ENCODE measurements at places on chromosomes 7 and 10.
A peak's percentile ranks its signal among the peaks of the same experiment; 100 is the strongest.

DNA sequence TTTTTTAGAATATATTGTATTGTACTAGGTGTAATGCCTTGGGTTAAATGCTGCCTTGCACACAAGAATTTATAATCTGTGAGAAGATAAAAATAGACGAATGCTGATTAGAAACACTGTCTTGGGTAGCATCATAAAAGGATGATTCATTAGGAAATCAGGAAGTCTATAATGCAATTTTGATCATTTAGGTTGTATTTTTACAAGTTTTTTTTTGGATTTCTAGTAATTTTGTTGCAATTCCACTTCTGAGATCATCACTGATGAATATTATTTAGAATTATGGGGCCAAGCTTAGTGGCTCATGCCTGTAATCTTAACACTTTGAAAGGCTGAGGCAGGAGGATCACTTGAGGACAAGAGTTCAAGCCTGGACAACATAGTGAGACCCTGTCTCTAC is 29.6 kb downstream of the WBP1L start:
- DNase-seq, result no peak

DNA sequence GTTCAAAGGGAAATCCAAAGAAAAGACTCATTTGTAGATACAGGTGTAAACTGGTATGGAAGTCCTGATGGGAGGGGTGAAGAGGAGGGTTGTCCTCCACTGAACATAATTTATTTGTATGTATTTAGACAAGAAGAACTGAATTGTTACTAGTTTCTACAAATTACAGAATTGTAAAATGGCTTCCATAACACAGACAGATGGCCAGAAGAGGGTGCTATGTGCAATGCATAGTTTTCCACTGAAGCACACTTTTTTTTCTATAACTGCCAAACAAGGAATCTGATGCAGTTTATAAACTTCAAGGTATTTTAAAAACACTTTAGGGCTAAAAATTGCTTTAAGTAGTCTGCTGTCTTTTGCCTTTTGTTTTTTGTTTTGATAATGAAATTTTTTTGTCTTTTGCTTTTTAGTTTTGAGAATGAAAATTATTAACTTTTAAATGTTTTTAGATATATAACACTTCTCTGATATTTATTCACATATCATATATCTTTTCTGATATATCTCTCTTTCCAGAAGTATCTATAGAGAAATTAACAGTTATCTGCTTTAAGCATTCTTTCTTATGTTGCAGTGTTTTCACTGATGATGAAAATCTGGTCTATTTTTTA is 58.5 kb downstream of the PHYHIPL start:
- DNase-seq, result peak; percentile 3

DNA sequence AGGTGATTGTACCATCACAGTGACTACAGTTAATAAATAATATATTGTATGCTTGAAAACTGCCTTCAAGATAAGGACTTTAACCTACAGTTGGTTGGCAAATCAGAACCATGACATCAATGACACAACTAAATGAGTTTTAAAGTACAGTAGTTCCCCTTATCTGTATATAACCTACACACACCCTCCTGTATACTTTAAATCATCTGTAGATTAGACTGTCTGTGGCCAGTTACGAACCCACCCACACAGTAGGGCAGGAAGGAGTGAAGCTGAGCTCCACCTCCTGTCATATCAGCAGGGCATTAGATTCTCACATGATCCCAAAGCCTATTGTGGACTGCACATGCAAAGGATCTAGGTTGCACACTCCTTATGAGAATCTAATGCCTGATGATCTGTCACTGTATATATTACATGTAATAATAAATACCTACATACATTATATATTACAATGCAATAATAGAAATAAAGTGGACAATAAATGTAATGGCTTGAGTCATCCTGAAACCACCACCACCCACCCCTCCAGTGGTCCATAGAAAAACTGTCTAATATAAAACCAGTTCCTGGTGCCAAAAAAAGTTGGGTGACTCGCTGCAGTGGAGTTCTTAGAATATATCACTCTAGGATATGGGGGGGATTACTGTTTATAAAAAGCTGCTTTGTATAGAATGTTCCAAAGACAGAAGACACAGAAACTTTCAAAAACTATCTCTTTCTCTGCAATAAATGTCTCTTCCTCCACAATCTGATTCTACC is 5.6 kb downstream of the TPK1 start:
- no peak for DNase-seq

DNA sequence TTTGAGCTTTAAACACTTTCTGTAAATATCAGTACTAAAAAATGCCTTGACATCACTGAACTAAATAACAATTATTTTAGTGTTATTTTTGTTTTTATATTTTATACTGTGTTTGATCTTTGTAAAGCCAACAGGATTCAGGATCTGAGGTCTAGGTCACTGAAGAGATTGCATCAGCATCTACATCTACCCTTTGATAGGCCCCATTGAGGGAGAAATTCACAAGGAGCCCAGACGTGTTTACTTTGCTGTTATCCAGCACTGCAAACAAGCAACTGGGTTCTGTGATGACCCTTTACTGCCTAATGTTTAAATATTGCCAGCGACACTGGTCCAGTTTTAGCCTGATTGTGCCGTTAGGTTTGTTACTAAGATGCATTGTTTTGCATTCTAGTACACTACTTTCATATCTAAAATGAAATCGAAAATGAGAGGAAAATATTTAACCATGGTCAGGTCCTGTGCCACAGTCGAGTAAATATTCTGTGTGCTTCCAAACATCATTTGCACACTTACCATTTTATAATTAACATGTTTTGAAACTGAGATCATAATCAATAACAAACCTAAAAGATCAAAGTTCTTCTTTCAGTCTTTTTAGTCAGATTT is 48.7 kb downstream of the SP8 start:
- DNase-seq, result no peak

DNA sequence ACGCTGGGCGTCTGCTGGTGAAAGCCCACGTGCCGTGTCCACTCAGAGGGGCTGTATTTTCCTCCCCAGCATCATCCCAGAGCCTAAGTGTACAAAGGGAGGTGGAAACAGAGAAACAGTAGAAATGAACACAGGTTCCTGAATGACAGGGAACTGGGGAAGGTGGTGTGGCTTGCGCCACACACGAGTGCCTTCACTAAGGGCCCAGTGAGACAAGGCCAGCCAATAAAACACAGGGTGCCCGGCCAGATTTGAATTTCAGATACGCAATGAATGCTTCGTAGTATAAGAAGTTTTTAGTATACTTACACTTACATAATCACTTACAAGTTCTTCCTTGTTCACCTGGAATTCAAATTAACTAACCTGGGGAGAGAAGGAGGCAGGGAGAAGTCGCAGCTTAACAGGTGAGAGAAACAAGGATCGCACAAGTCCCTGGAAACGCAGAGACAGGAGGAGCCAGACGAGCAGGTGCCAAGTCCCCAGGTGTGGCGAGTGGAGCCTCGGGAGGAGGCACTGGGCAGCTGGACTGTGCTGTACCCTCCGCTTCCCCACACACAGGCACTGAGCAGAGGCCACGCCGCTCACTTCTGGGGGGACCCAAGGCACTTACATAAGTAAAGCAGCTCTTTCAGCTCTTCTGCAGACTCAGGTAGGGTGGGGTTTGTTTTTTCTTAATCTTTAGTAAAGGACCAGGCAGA is 105.2 kb upstream of the MGMT start:
- DNase-seq, result no peak

DNA sequence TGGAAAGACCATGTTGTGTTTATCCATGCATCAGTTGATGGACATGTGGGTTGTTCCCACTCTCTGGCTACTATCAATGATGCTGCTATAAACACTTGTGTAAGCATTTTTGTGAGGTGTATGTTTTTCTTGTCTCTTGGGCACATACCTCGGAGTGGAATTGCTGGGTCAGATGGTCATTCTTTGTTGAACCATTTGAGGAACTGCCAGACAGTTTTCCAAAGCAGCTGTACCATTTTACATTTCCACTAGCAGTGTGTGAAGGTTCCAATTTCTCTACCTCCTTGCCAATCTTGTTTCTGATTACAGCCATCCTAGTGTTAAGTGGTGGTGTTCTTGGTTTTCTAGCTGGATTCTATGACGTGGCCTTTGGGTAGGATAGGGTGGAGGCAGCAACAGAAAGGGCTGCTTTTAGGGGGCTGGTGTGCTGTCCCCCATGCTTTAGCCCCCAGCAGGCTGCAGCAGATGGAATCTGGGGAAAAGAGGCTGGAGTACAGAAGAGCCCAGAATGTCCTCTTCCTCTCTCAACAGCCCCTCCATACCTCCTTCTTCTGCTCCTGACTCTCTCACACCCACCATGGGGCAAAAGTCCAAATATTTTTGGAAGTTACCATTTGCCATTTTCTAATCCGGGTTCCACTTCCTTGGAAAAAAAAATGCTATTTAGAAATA is 352.7 kb downstream of the FRMD4A start:
- DNase-seq, result no peak

GRCh38 chr10:17062955-17063484 is 66.6 kb downstream of the CUBN start:
- DNase-seq, result peak; percentile 79

- no peak for DNase-seq
These were observed 98.8 kb downstream of the COBL start for GRCh38 chr7:51217804-51218203.

GRCh38 chr7:129405527-129405926 is 28.7 kb upstream of the STRIP2 start:
- DNase-seq, result no peak

DNA sequence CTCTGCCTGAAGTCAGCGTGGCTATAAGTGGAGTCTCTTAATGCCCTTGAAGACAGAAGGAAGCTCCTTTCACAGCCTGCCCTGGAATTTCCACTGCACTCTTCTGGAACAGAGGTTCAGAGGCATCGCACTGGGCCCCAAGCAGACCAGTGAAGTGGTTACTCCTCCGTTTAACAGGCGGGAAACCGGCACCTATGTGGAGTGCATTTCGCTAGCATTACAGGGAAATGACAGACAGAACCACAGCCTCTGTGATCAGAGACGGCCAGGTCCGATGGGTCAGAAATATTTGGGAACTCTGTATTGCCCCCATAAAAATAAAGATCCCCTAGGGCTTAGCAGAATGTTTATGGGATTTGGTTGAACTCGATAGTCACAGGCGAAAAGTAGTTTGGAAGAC is 406.9 kb upstream of the PRKCQ start:
- no peak for DNase-seq

- DNase-seq, result no peak
These were observed 320.3 kb downstream of the SFMBT2 start for GRCh38 chr10:7090529-7090928.

DNA sequence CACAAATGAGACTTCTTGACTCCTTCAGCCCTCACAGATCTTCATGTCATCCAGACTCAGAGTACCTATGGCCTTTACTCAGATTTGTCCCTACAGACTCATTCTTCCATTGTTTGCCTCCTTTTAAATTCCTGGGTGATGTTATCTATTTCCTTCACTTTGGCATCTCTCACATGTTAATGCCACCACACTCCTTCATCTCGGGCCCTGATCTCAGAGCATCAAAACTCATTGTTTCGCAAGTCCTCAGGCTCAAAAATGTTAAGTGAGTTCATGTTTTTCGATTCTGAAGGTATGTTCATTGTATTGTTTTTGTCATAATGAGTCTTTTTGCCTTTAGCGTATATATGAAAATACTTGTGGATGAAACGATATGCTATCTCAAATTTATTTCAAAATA is 62.3 kb upstream of the AHR start:
- no peak for DNase-seq

GRCh38 chr7:96663457-96663856 is 46.2 kb downstream of the SEM1 start:
- no peak for DNase-seq

DNA sequence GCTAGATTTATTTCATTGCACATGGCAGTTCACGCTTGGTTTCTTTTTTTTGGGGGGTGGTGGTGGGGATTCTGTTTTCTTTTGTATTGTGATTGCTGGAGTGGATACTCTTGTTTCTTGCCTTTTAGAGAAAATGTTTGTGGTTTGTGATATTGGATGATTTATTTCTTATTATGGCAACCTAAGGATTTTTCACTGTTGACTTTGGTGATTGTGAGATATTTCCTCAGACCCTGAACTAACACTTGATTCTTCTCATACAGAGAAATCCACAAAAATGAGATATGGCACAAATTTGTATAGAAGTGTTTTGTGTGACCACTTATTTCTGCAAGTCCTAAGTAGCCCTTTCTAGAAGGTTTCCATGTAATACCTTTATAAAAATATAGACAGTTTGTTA is 871.1 kb downstream of the LRMDA start:
- DNase-seq, result no peak

- DNase-seq, result no peak
These were observed 7.0 kb upstream of the EVX1 start for GRCh38 chr7:27235387-27236311.

DNA sequence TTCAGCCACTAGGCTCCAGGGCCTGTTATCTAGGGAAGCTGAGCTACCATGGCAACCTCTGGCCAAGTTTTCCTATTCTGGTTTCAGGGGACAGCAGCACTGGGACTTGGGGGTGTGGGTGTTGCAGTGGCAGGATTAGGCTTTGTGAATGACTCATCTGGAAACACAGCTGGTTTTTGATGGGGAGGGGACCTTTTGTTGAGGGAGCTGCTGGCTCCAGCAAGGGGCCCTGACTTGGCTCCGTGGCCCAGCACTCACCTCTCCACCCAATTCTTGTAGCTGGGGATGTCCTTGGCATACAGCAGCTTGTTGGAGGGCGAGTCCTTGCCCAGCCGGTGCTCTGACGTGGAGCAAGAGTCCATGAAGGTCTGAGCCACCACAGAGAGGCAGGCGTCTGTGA is 435.9 kb downstream of the PLXNA4 start:
- no peak for DNase-seq

DNA sequence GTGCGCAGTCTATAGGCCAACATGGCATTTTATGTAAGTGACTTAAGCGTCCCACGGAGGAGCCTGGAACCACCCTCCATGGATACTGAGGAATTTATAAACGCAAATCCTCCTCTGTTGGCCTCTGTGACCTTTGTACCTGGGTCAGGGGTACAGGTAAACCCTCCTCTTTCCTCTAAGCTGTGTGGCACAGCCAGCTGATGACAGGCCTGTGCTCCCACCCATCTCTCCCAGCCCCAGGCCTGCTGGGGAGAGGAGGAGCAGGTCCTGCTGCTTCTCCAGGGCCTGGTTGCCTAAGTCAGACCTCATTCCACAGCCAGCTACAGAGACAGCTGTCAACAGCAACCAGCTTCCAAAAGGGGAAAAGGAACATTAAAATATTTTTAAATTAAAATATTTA is 5.0 kb downstream of the AVPI1 start:
- DNase-seq, result no peak

DNA sequence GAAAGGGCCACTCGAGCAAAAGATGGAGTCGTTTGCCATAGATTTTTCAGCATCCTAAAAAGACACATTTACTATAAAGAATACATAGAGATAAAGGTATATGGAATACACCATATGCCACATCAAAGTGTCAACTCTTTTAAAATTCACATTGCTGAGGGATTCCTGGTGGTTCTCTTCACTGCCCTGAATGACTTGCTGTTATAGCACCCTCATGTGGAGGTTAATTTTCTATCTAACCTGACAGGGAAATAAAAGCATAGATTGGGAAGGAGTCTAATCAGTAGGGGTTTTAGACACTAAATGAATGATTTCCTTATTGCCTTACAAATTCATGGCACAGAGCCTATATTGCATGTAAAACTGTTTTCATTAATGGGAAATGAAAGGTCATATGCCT is 25.9 kb downstream of the DNAH11 start:
- DNase-seq, result no peak

- no peak for DNase-seq
These were observed 357.2 kb downstream of the LRMDA start for GRCh38 chr10:75788394-75789205.
